Stimulated activated effector memory CD8-positive, alpha-beta T cell treated with anti-CD3 and anti-CD28 coated beads, Interleukin-12 subunit alpha, Interleukin-12 subunit beta, amount 100 ng/mL, for 72 hours (primary cell): ENCODE measurements at places on chromosomes 11 and 22.
A peak's percentile ranks its signal among the peaks of the same experiment; 100 is the strongest.

GRCh38 chr11:2100361-2101170 is 38.6 kb downstream of the IGF2 start:
- no peak for DNase-seq

DNA sequence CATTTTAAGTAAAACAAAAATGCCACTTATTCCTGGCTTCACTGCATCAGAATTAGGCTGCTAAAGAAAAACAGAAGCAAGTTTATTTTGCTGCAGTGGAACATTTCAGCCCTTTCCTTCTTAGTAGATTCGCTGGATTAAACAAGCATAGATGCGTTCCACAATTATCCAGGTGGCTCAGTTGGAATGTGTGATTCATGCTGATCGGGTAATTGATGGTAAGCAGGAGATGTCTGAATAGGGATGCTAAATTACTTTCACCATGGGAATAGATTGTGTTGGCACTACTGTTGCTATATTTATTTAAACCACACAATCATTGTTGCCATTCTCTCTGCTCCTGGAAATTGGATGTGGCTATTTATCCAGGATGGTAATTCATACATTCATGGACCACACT is 440.1 kb upstream of the DDI1 start:
- DNase-seq: no peak

DNA sequence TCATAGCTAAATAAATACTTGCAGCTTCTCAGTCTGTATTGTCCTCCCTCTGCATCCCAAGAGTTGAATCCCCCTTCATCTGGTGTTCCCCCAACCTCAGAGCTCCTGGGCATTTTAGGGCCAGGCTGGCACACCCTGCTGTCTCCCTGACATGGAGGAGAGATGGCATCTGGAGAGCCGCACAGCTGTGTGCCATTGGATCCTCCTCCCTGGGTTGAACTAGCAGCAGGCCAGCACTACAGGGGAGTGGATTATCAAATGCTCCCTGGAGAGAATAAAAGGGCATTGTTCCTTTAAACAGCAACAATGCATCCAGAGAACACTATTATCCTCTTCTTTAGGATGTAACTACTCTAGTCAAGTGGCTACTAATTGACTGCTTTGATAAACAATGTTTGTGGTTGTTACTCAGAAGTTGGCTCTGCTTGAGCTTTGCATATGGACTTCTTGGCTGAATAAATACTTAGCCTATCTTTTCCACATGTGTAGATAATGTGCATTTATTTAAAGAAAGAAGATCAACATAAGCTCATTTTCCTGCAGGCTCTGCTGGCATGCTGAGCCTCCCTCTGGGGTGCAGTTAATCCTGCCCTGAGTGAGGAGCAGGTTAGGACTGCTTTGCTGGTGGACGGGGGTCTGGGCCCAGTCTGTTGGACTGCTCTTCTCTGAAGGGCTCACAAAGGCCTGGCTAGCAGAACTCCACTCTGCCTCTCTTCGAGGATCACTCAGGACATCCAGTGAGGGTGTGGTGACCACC is 897.2 kb downstream of the TBC1D22A start:
- no peak for DNase-seq

GRCh38 chr11:124798991-124799347 is 1.2 kb downstream of the MSANTD2 start:
- DNase-seq: no peak

DNA sequence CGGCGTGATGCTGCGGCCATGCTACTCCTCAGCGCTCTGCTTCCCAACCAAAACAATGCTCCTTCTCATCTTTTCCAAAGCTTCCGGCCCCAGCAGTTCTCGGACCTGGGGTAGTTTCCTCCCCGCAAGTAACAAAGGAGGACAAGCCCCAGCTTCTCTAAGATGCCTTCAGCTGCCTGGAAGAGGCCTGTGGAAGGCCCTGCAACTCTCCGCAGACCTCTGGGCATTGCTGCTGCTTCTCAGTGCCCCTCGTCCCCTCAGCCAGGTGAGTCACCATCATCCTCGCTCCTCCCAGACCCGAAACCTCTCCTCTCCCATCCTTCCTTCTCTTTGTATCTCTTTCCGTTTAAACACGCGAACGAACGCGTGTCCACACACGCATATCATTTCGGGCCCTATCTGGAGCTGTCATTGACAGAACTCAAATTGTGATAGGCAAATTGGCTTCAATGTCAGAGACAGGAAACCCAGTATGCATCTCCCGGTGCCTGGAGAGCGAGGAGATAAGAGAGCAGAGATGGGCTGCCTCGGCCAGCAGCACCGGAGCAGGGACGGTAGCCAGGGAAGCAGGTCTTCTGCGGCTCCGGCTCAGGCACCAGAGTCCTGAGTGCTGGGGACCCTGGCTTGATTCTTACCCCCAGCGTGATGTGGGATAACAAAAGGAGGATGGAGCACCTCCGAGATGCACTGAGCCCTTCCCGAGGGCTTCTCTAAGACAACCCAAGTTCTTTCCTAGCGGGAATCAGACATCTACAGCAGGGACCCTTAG is 22.0 kb upstream of the JAM3 start:
- no peak for DNase-seq

DNA sequence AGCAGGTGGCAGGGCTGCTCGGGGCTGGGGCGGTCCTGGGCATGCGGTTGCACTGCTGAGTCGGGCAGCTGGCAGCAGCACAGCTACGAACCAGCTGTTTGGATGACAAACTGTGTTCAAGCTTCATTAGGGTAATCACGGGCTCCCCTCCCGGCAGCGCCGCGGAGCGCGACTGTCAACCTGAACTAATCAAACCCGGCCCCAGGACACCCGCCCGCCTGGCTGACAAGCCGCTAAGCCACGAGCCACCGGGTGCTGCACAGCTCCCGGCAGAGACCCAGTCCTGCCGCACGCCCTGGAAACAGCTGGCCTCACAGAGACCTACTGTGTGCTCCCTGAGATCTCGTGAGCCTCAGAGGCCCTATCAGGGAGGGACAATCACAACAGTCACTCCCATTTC is 60.6 kb upstream of the TCF20 start:
- no peak for DNase-seq

GRCh38 chr11:134441281-134441680 is 29.2 kb upstream of the B3GAT1 start:
- no peak for DNase-seq

DNA sequence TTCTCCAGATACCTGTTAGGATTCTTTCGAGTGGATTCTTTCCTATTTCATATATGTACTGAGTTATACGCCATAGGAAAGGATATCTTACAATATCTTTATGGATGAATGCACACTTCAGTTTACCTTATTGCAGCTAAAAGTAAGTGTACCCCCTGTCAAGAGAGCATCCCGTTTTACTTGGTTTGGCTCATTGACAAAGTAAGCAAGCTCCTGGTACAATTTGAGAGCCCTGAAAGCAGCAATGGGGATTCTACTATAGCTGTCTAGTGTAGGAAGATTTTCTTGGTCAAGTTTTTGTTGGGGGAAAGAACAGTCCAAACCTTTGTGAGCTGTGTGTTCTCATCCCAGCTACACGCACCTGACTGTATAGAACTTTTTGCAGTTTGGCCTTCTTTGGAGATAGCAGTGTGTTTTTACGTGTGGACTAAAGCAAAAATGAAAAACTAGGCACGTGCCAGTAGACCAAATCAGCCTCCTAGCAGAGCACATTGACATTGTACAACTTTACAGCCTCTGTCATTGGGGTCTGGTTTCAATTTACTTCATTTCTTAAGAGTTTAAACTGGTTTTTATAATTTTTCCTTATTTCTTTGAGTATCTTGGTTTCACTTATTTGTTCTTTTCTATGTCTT is 44.0 kb downstream of the PPP6R3 start:
- no peak for DNase-seq

GRCh38 chr11:26187639-26188038 is 144.3 kb upstream of the ANO3 start:
- DNase-seq: no peak

GRCh38 chr11:12674936-12675696 is 895 bp downstream of the TEAD1 start:
- peak; percentile 43 for DNase-seq

- DNase-seq: no peak
These were observed 2.3 kb downstream of the ATG16L2 start for GRCh38 chr11:72816404-72816990.

DNA sequence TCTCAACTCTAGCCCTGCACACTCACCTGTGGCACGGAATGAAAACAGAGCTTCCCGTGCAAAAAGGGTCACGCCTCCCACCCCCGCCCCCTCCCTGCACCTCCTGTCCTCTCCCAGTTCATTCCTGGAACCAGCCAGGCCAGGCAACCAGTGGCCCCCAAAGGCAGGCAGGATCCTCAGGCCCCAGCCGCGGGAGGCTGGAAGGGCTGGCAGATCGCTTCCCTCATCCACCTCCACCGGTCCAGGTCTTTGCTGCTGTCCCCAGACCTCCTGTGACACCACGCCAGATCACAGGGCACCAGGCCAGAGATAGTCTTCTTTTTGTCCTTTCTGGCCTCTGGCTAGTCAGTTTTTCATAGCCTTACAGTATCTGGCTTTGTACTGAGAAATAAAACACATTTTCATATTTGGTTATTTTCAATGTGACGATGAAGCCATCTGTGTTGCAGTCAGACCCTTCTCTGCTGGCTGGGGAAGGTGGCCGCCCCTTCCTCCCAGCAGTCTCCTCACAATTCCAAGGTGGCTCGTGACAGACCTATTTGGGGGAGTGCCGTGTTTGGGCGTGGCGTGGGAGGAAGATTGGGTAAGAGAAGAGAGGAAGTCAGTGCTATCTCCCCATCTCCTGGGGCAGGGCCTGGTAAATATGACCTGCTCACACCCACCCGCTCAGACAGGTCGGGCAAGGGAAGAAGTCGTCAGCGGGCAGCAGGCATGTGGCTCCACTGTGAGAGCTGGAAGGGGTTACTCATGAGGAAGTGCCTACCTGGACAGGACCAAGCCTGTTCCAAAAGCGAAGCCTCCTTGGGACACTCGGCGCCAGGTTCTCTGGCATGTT is 9.1 kb downstream of the SSH3 start:
- DNase-seq: no peak

GRCh38 chr22:40396882-40397281 is 26.5 kb downstream of the SGSM3 start:
- no peak for DNase-seq

DNA sequence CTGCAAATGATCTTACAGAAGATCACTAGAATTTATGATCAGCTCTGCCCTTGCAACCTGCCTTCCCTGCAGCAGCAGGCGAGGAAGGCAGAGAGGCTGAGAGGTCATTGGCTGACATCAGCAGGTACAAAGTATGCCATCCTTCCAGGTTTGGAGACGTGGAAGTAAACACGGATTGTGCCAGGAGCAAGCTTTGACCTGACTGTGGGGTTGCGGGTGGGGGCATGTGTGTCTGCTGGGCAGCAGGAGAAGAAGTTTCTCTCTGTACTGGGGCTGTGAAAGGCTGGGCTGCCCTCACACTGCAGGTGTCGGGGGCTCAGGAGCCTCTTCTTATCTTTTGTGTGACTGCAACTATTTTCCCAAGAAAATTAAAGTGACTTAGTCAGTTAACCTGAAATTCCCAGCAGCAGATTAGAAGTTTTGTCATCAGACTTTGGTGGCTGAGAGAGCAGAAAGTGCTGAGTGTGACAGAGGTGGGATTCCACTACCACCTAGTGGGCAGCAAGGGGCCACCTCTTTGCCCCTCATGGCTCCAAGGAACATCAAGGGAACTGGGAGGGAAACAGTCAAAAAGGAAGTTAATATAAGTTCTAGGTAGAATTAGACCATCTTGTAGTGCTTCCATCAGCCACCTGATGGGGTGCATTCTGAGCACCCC is 565.9 kb downstream of the ETS1 start:
- no peak for DNase-seq

DNA sequence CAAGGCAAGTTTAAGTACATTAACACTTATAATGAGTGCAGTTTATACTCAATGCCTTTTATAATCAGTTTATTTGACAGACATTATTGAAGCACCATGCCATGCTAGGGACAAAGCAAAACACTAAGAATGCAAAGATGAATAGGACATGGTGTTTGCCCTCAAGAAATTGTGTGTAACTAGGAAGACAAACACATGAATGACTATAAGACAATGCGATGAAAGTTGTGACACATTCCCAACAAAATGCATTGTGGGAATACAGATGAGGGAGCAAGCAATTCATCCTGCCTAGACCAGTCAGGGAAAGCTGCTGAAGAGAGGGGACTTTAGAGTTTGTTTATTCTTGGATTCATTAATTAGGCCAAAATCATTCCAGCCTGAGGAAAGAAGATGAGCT is 133.8 kb upstream of the TRPC6 start:
- DNase-seq: no peak

DNA sequence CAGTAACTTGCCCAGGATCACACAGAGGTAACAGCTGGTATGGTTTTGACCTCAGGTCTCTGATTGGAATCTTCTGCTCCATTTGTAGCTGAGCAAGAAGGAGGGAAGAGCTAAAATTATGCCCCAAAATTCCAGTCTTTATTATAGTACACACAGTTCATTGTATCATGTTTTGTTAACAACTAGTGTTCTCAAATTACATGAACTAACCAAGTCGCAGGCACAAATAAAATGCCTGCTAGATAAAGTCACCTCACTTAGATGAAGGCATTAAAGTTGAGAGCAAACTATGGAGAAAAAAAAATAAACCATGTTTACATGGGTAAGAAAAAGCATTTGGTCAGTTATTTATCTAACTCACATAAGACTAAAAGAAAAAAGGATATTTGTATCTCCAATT is 58.8 kb downstream of the PDGFD start:
- no peak for DNase-seq

GRCh38 chr22:50074056-50074455 is 11.2 kb downstream of the MLC1 start:
- DNase-seq: no peak

DNA sequence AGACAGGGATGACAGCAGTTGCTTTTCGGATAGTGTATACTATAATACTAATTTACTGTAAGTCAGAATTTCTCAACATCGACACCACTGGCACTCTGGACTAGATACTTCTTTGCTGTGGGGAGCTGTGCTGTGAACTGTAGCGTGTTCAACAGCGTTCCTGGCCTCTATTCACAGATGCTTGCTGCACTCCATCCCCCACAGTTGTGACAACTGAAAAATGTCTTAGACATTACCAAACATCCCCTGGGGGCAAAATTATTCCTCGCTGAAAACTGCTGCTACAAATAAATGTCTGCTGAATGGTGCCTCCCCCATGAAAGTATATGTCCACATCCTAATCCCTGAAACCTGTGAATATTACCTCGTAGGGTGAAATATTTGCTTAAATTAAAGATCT is 7.5 kb upstream of the SLC15A3 start:
- DNase-seq: no peak

GRCh38 chr22:44952863-44953746 is 56.7 kb downstream of the PHF21B start:
- no peak for DNase-seq

DNA sequence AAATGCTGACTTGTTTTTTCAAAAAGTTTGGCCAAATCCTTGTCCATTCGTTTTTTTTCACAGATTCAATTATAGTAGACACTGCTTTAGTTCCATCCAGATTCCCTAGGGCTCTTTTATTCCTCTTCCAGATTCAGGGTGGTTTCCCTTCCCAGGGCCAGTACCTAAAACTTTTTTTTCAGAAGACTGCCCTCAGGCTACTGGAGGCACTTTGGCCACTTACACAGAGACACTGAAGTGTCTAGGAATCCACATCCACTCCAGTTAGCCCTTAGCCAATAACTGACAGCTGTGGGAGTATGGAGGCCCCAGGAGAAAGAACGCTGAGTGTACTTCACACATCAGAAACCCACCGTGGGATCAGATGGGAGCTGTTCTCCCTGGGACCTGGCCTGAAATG is 77.3 kb downstream of the CCDC34 start:
- DNase-seq: no peak
